Thoracic aorta (tissue), 2 donors: ENCODE measurements at places on chromosomes 5 and 9. TPM values are rescaled to one million over a fixed set of nuclear protein-coding genes. Genes with fewer than 3 reads are reported as not detected.

DNA sequence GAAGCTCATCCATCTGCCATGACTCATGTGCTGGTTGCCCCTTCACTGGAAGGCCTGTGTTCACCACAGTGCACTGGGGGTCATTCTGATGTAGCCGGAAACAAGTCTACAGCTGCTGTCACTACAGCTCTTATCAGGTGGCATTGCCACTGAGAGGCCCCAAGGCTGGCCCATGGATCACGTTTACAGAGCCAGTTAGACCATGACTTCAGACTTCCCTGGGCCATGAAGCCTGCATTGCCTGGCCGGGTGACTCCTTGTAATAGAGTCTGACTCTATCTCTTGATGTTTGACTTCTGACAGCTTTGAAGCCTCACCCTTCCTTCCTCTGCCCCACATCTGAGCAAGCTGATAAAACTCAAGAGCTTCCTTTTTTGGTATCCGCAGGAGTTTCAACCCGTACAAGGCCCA, 473.5 kb upstream of the DAP start:
- DNase-seq, result no peak

GRCh38 chr5:171258737-171259415, 50.2 kb upstream of the TLX3 start:
- no peak for DNase-seq

GRCh38 chr5:124262991-124263571, 483.4 kb downstream of the ZNF608 start:
- DNase-seq, result no peak

- DNase-seq, result no peak
Measured at GRCh38 chr9:37284636-37285035, 137.9 kb upstream of the GRHPR start.

DNA sequence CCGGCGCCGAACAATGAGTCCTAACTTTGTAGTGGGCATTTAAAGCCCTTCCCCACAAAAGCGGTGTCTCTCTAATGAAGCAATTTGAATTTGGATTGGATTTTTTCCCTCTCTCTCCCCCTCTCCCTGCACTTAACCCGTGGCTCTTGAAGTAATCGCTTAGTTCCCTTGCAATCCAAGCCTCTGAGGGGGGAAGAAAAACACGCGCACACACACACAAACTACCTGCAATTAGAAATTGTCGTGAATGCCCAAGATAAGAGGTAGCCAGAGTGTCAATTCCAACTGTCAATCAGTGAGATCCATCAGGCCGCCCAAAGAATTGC, 1.2 kb downstream of the LHX6 start:
- no peak for DNase-seq

The TEK gene
- 8.4 TPM for total RNA-seq
